ENCODE measurements at places on chromosomes 3 and 15. TPM values are rescaled to one million over a fixed set of nuclear protein-coding genes. Genes with fewer than 3 reads are reported as not detected.

Gene TF
- total RNA-seq = 5.1 TPM

Gene CALML4
- total RNA-seq = 9.4 TPM

Gene B3GALNT1
- total RNA-seq = 10.9 TPM

Gene SLC28A1
- 0.16 TPM for total RNA-seq

- H3K27me3 ChIP-seq = no peaks in the 10 kb centered on the region
- H3K36me3 ChIP-seq = no peaks in the 10 kb centered on the region
- H3K4me3 ChIP-seq = no peak overlapping the region
- no peak for DNase-seq
Observed at GRCh38 chr3:186383026-186383993, 21.3 kb upstream of the DGKG start.

GRCh38 chr15:76169018-76169417, 109.2 kb downstream of the TMEM266 start:
- no peaks in the 10 kb centered on the region for H3K4me1 ChIP-seq
- no peak overlapping the region for H3K4me3 ChIP-seq
- no peaks in the 10 kb centered on the region for H3K36me3 ChIP-seq

Gene RAD18
- total RNA-seq = 15.3 TPM

DNA sequence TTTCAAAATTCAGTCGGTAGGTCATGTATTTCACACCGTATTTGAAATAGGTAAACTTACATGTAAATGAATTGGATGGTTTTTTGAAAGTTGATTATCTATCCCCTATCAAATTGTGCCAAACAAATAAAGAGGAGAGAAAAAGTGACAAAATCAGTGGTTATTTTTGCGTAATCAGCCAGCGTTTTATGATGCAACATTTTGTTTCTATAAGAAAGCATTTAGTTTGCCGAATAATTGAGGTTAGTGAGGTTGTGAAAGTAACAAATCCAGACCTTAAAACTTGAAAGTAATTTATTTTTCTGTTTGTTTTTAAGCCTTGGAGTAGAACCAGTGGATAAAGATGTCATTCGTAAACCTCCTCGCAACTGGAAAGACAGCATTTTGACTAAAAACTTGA, 29.3 kb downstream of the ASTE1 start:
- H3K4me1 ChIP-seq = no peaks in the 10 kb centered on the region
- peaks cover 96% of the 10 kb centered on the region for H3K36me3 ChIP-seq
- H3K27ac ChIP-seq = no peak overlapping the region
- no peaks in the 10 kb centered on the region for H3K27me3 ChIP-seq
- no peak for DNase-seq
- H3K4me3 ChIP-seq = no peak overlapping the region

DNA sequence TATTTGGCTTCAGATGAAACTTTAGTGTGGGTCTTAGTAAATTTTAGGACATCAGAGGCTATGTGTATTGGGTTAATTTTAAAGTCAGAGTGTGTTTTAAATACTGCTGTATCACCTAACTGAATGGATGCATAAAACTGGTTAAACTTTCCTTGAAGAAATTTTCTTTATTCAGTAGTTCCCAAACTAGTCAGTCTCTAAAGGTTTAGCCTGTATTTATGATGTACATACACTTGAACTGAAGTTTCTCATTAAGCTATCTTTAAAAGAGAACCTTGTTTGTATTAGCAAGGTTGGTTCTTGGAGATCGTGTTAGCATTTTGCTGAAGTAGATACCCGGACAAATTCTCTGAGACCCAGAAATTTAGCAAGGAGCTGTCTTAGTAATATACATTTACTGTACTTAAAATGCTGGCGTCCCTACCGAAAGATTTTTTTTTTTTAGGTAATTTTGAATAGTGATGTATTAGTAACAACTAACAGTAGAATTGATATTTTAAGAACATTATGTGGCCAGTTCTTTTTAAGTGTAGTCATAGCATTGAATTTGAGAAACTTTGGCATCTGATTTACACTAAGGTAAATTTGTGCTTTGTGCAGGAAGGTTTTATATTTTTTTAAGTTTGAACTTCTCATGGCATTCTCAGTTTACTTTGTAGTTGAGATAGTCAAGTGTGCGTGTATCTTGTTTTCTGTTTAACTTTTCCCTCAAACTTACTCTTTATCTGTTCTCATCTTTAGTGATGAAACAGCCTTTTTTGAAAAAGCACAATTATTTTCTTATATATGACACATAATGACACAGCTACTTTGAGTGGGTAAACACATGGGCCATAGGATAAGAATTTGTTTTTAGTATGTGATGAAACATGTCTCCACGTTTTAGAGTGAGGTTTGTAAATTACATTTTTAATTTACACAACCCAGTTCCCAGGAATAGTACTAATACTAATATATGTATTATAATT, 2.9 kb downstream of the DIPK2A start:
- H3K4me3 ChIP-seq = no peak overlapping the region
- H3K27me3 ChIP-seq = no peaks in the 10 kb centered on the region
- H3K36me3 ChIP-seq = no peaks in the 10 kb centered on the region
- no peak for DNase-seq
- peak overlapping the region; percentile 98 for H3K27ac ChIP-seq
- H3K4me1 ChIP-seq = peaks cover 70% of the 10 kb centered on the region

Gene WDR49
- 1.1 TPM for total RNA-seq

DNA sequence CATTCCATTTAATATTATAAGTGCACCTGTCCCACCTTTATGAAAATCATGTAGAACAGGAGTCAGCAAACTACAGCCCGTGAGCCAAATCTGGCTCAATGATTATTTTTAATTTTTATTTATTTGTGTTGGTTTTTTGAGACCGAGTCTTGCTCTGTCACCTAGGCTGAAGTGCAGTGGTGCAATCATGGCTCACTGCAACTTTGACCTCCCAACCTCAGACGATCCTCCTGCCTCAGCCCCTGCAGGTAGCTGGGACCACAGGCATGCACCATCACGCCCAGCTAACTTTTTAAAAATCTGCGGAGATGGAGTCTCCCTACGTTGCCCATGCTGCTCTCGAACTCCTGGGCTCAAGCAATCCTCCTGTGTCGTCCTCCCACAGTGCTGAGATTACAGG, 42.0 kb downstream of the MYO1E start:
- no peaks in the 10 kb centered on the region for H3K27me3 ChIP-seq
- H3K36me3 ChIP-seq = no peaks in the 10 kb centered on the region
- H3K4me3 ChIP-seq = no peak overlapping the region
- no peak overlapping the region for H3K27ac ChIP-seq
- no peak for DNase-seq
- peaks cover 54% of the 10 kb centered on the region for H3K4me1 ChIP-seq

- no peaks in the 10 kb centered on the region for H3K36me3 ChIP-seq
- peaks cover 25% of the 10 kb centered on the region for H3K4me1 ChIP-seq
- H3K27ac ChIP-seq = no peak overlapping the region
- no peak for DNase-seq
- no peak overlapping the region for H3K4me3 ChIP-seq
Observed at GRCh38 chr15:69595009-69595791, 142.6 kb downstream of the RPLP1 start.

DNA sequence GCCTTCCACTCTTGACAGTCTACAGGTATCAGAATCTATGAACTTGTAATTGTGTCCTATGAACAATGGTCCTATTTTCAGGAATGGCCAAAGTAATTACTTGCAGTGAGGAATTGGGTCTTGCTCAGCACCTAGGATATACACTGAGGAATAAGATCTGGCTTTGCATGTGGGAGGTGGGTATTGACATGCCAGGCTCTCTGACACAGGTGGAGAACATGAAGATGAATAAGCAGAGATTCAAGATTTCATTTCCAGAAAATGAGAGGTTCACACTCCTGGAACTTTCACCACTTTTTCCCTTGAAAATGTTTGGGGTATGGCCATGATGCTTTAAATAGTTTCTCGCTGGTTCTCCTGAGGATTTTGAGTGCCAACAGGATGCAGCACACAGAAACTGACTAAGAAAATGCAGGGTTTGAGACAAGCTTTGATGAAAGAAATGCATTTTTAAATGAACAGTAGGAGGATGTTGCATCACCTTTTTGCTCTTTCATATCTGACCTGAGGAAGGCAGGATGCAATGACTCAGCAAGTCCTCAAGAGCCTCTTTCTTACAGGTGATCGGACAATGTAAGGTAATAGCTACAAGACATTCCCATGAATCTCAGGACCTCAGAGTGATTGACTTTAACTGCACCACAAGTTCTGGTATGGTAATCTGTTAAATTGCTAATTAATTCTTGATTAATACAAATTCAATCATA, 3.7 kb downstream of the HRG start:
- no peak for DNase-seq
- no peaks in the 10 kb centered on the region for H3K36me3 ChIP-seq
- H3K27me3 ChIP-seq = no peaks in the 10 kb centered on the region
- no peak overlapping the region for H3K4me3 ChIP-seq
- H3K4me1 ChIP-seq = no peaks in the 10 kb centered on the region

GRCh38 chr15:57649138-57649537, 57.4 kb upstream of the POLR2M start:
- H3K4me3 ChIP-seq = no peak overlapping the region
- H3K27ac ChIP-seq = no peak overlapping the region
- no peaks in the 10 kb centered on the region for H3K27me3 ChIP-seq
- no peaks in the 10 kb centered on the region for H3K36me3 ChIP-seq
- H3K4me1 ChIP-seq = peaks cover 16% of the 10 kb centered on the region
- no peak for DNase-seq

GRCh38 chr15:98147415-98147814, 186.9 kb downstream of the ARRDC4 start:
- H3K27me3 ChIP-seq = no peaks in the 10 kb centered on the region
- no peak overlapping the region for H3K27ac ChIP-seq
- H3K4me3 ChIP-seq = no peak overlapping the region
- DNase-seq = no peak

Gene CNTN3
- total RNA-seq = 4.7 TPM

Gene GOLGA8S
- 0.09 TPM for total RNA-seq

GRCh38 chr3:143502081-143502480, 346.2 kb downstream of the SLC9A9 start:
- no peaks in the 10 kb centered on the region for H3K27me3 ChIP-seq
- H3K4me1 ChIP-seq = no peaks in the 10 kb centered on the region
- no peak overlapping the region for H3K4me3 ChIP-seq
- no peak for DNase-seq

Gene ALDH1A2
- 15.0 TPM for total RNA-seq

DNA sequence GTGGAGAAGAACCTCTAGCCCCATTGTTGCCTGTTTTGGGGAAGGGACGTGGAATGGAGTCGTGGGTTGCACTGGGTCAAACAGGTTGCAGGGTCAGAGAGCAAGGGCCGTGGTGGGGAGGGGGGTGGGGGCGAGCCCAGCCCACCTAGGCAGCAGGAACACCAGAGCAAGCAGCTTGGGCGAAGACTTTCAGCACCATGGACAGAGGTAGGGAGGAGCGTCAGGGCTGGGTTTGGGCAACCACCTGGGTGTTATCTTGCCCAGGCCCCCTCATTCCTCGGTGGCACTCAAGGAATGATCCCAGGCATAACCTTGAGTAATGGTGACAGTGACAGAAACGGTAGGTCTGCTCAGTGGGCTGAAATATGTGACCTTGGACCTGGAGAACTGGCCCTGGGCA, 45.9 kb upstream of the TMEM115 start:
- H3K36me3 ChIP-seq = no peaks in the 10 kb centered on the region
- DNase-seq = no peak
- H3K27ac ChIP-seq = no peak overlapping the region

- DNase-seq = no peak
- no peak overlapping the region for H3K4me3 ChIP-seq
- no peak overlapping the region for H3K27ac ChIP-seq
- no peaks in the 10 kb centered on the region for H3K36me3 ChIP-seq
Observed at GRCh38 chr3:119351581-119351980, 57.4 kb downstream of the ARHGAP31 start.

Gene DUOX1
- total RNA-seq = 0.09 TPM

- H3K4me3 ChIP-seq = no peak overlapping the region
- no peaks in the 10 kb centered on the region for H3K4me1 ChIP-seq
- DNase-seq = no peak
- H3K36me3 ChIP-seq = no peaks in the 10 kb centered on the region
- H3K27ac ChIP-seq = no peak overlapping the region
Observed at GRCh38 chr3:77648214-77648613, 608.3 kb downstream of the ROBO2 start.

DNA sequence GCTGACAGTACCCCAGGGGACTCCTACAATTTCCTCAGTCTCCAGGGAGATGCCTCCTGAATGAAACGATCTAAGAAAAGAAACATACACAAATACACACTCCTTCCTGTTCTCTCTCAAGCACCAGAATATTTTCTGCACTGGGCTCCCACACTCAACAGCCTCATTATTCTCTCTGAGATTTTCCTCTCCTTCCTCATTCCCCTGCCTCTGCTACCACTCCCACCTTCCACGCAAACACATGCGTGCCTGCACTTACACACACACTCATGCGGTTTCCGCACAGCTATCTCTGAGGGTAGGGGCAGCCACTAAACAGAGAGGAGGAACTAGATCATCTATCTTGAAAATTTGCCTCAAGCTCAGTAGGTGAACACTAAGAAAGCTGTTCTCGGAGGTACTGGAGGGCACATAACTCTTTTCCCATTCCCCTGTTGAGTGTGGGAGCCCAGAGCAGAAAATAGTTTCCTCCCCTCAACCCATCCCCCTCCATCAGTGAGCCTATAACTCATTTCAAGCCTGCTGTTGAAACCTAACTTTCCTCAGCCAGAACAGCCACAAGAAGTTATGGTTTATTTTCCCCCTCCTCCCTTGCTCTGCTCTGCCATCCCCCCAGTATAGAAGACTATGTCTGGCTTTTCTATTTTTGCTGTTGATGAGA, 30.5 kb upstream of the TIPARP start:
- no peak for DNase-seq
- no peak overlapping the region for H3K4me3 ChIP-seq
- H3K27me3 ChIP-seq = no peaks in the 10 kb centered on the region
- peaks cover 17% of the 10 kb centered on the region for H3K4me1 ChIP-seq
- H3K27ac ChIP-seq = peak overlapping the region; percentile 38

GRCh38 chr15:66496951-66497501, 536 bp downstream of the SNAPC5 start:
- peaks cover 12% of the 10 kb centered on the region for H3K4me1 ChIP-seq
- H3K27ac ChIP-seq = peak overlapping the region; percentile 94
- peaks cover 61% of the 10 kb centered on the region for H3K36me3 ChIP-seq
- no peak for DNase-seq

GRCh38 chr3:19769694-19770093, 164.3 kb downstream of the EFHB start:
- DNase-seq = no peak
- no peak overlapping the region for H3K27ac ChIP-seq
- H3K36me3 ChIP-seq = no peaks in the 10 kb centered on the region
- no peaks in the 10 kb centered on the region for H3K4me1 ChIP-seq
- no peak overlapping the region for H3K4me3 ChIP-seq

DNA sequence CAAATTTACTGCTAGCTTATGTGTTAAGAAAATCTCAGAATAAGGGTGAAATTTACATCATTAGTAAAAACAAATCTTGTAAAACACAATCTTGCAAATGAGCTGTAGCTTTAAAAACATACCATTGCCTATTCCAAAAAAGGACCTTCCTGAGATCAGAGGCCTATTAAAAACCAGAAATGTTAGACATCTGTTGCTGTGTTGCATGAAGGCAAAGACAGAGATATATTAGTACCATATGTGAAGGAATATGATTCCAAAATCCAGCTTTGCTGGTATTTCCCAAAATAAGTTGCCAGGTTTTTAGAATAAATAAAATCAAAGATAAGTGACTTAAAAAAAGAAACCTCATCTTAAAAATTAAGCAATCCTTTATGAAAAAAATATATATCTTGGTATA, 504.1 kb upstream of the CDIN1 start:
- DNase-seq = no peak
- no peak overlapping the region for H3K27ac ChIP-seq
- H3K27me3 ChIP-seq = no peaks in the 10 kb centered on the region

All from spleen (tissue), 13 donors.